ENCODE measurements at places on chromosomes 5 and 9.

DNA sequence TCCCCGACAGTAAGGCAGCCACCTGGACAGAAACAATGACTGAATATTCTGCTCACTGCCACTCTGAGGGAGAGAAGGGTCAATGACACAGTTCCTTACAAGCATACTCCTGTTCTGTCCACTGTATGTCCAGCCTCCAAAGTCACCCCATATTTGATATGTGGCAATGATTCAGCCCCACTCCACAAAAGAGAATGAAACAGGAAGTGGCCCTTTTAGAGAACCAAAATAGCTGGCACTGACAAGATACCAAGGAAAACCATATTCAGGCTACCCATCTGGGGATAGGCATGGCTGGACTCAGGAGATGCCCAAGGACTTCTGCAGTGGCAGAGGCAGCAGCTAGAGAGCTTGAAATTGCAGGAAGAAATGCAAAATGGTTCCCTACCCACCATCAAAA is 12.8 kb upstream of the GFRA3 start:
- no peak overlapping the region for H3K27ac ChIP-seq
- no peak for DNase-seq
- H3K4me3 ChIP-seq, result no peak overlapping the region
- no peaks in the 10 kb centered on the region for H3K27me3 ChIP-seq
- peaks cover 1% of the 10 kb centered on the region for H3K36me3 ChIP-seq

GRCh38 chr5:146137967-146138403 is 32.6 kb upstream of the PLAC8L1 start:
- H3K4me1 ChIP-seq, result no peaks in the 10 kb centered on the region
- H3K4me3 ChIP-seq, result no peak overlapping the region

DNA sequence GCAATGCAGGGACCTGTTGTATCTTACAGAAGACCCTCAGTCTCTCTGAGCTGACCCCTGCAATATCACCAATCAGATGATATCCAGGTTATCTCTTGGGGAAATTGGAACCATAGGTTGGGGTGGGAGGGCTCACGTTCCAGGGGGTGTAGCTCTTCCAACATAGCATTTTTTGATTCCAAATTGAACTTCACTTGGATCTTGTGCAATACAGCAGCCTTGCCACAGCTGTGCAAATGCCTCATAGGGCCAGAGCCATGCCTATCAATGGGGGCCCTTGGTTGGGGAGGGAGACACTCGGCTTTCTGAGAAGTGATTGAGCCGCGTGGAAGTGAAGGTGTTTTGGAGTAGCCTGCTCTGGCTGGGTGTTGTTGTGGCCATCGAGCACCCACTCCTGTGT is 117.2 kb upstream of the PITX1 start:
- H3K4me3 ChIP-seq, result no peak overlapping the region
- no peaks in the 10 kb centered on the region for H3K27me3 ChIP-seq
- DNase-seq, result no peak
- no peak overlapping the region for H3K27ac ChIP-seq
- H3K4me1 ChIP-seq, result no peaks in the 10 kb centered on the region

DNA sequence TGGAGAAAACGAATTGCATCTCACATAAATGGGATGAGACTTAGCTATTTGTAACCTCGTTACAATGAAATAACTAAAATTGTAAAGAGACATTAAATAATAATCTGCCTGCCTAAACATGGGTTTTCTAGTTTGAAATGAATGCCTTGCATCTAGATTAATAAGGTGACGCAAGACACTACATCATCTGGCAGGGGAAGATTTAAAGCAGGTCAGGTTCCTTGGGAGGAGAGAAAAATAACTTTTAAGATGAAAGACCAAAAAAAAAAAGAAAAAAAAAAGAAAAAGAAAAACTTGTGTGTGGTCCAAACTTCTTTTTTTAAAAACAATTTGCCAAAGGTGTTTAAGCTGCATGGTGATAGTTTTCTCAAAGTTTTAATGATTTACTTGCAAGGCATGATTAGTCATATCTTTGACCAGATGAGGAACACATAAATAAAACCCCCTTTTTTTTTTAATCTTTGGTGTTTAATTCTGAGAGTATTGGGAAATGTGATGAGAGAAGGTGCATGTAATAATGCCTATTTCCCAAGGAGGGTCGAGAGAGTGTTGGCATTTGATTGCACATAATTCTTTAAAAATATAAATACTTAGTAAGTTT is 122.9 kb upstream of the ADAMTSL1 start:
- no peak overlapping the region for H3K27ac ChIP-seq
- no peaks in the 10 kb centered on the region for H3K27me3 ChIP-seq
- DNase-seq, result no peak

DNA sequence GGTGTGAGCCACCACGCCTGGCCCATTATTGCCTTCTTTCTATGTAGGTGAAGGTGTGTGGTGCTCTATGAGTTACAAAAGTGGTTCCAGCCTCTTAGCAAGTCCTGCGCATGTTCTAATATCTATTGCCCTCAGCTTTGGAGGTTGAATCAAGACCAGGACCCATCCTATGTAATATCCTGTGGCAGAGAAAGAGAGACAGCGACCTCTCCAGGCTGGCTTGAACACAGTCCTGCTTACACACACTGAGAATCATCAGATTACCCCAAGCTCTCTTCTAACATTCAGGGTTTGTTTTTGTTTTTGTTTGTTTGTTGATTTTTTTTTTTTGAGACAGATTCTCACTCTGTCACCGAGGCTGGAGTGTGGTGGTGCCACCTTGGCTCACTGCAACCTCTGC is 94.7 kb upstream of the OSMR start:
- H3K4me1 ChIP-seq, result no peaks in the 10 kb centered on the region
- H3K36me3 ChIP-seq, result no peaks in the 10 kb centered on the region
- no peak overlapping the region for H3K4me3 ChIP-seq
- no peak for DNase-seq

DNA sequence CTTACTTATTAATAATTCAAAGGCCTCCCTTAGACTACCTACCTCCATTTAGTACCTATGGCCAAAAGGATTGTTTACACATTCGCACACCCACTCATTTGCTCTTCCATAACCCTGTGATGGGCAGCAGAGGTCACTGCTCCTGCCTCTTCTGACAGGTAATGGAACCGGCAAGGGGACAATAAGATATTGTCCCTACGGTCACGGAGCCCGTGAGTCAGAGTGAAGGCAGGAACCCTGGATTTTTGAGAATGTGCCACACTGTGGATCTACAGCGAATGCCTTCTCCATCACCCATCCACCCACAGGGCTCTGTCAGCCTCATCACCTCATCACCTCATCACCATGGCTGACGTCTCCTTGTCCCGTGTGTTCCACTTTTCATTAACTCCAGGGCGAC is 132.3 kb downstream of the MYO10 start:
- H3K4me1 ChIP-seq, result peaks cover 1% of the 10 kb centered on the region
- no peaks in the 10 kb centered on the region for H3K27me3 ChIP-seq
- H3K4me3 ChIP-seq, result no peak overlapping the region
- no peaks in the 10 kb centered on the region for H3K36me3 ChIP-seq
- H3K27ac ChIP-seq, result no peak overlapping the region
- DNase-seq, result no peak

GRCh38 chr5:87452837-87453236 is 40.1 kb upstream of the CCNH start:
- no peak for DNase-seq
- no peaks in the 10 kb centered on the region for H3K36me3 ChIP-seq
- no peaks in the 10 kb centered on the region for H3K27me3 ChIP-seq
- no peak overlapping the region for H3K4me3 ChIP-seq

- H3K27ac ChIP-seq, result no peak overlapping the region
- H3K27me3 ChIP-seq, result no peaks in the 10 kb centered on the region
- no peak overlapping the region for H3K4me3 ChIP-seq
- H3K36me3 ChIP-seq, result no peaks in the 10 kb centered on the region
- no peak for DNase-seq
- H3K4me1 ChIP-seq, result peaks cover 17% of the 10 kb centered on the region
Measured at GRCh38 chr9:34576597-34577399, 12.7 kb downstream of the CNTFR start.

DNA sequence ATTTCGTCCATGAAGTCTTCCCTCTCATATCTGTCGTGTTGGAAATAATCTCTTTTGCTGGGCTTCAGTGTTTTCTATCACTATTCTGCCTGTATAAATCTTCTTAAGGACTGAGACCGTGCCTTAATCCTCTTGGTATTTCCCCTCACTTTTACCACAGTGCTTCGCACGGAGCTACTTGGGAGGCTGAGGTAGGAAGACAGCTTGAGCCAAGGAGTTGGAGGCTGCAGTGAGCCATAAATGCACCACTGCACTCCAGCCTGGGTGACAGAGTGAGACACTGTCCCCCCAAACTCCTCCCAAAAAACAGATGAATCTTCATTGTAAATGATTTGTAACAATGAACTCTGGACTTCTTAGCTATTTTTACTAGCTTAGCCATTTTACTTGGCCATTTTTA is 57.8 kb downstream of the PHAX start:
- no peaks in the 10 kb centered on the region for H3K27me3 ChIP-seq
- H3K4me1 ChIP-seq, result peaks cover 14% of the 10 kb centered on the region
- DNase-seq, result no peak
- no peak overlapping the region for H3K4me3 ChIP-seq

GRCh38 chr9:1096155-1096964 is 46.2 kb downstream of the DMRT2 start:
- no peak for DNase-seq
- no peaks in the 10 kb centered on the region for H3K4me1 ChIP-seq
- H3K27me3 ChIP-seq, result no peaks in the 10 kb centered on the region
- no peaks in the 10 kb centered on the region for H3K36me3 ChIP-seq
- H3K4me3 ChIP-seq, result no peak overlapping the region

GRCh38 chr9:100602342-100602801 is 24.5 kb downstream of the CAVIN4 start:
- no peaks in the 10 kb centered on the region for H3K27me3 ChIP-seq
- no peaks in the 10 kb centered on the region for H3K4me1 ChIP-seq
- H3K4me3 ChIP-seq, result no peak overlapping the region
- no peaks in the 10 kb centered on the region for H3K36me3 ChIP-seq
- no peak for DNase-seq

DNA sequence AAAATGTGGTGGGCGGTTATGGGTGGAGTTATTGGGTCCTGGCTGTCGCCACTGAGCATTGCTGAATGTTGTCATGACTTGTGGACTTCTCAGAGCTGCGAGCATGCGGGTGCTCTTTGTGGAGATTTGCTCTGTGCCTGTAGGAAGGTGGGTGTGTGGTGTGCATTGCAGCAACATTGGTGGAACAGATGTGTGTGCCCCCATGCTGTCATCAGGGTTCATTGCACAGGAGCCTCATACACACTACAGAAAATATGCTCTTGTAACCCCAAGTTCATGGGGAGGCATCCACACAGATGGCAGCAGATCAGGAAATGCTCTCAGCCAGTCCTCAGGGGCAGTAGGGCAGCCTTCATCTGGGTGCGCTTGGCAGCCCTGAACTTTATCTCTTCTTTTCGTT is 55.9 kb upstream of the PHF2 start:
- H3K27me3 ChIP-seq, result no peaks in the 10 kb centered on the region
- DNase-seq, result no peak
- peaks cover 26% of the 10 kb centered on the region for H3K36me3 ChIP-seq
- no peak overlapping the region for H3K4me3 ChIP-seq
- peaks cover 3% of the 10 kb centered on the region for H3K4me1 ChIP-seq

DNA sequence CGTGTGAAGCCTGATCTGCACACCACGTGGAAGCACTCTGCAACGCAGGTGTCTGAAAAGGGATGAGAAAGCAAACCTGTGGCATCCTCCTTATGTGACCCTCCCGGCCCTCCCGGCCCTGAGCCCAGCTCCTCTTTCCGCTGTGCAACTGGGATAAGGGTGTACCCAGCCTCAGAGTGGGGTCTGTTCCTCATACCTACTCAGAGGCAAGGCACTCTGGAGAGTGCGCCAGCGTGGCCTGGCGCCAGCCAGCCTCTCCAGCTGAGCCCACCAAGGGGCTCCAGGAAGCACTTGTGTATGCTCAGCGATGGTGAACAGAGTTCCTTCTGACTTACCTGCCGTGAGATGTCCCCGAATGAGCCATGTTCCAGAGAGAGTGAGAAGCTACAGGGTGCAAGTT is 102.8 kb downstream of the IRX1 start:
- DNase-seq, result no peak
- H3K4me1 ChIP-seq, result no peaks in the 10 kb centered on the region
- H3K27me3 ChIP-seq, result no peaks in the 10 kb centered on the region
- H3K4me3 ChIP-seq, result no peak overlapping the region

- H3K4me3 ChIP-seq, result no peak overlapping the region
- no peaks in the 10 kb centered on the region for H3K27me3 ChIP-seq
- no peak overlapping the region for H3K27ac ChIP-seq
Measured at GRCh38 chr5:107293541-107294210, 377.1 kb downstream of the EFNA5 start.

DNA sequence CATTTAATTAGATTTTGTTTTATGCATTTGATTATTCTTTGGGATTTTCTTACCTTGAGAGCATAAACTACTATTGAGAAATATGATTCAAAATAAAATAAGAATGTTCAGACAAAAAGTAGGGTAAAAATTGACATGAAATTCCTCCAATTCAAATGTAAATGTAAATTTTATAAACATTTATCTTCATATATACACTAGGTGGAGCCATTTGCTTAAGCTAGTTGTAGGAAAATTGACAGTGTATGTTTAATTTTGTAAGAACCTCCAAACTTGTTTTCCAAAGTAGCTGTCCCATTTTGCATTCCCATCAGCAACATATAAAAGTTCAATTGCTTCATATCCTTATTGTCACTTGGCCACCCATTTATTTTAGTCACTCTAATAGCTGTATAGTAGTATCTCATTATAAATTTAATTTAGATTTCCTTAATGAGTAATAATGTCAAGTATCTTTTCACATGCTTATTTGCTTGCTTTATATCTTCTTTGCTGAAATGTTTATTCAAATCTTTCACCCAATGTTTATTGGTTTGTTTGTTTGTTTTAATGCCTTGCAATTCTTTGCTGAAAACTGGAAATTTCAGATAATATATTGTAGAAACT is 37.6 kb upstream of the SLCO6A1 start:
- no peaks in the 10 kb centered on the region for H3K4me1 ChIP-seq
- no peak overlapping the region for H3K4me3 ChIP-seq
- H3K27ac ChIP-seq, result no peak overlapping the region
- DNase-seq, result no peak
- H3K36me3 ChIP-seq, result no peaks in the 10 kb centered on the region

- no peak for DNase-seq
- H3K4me3 ChIP-seq, result no peak overlapping the region
- H3K4me1 ChIP-seq, result no peaks in the 10 kb centered on the region
- H3K27ac ChIP-seq, result no peak overlapping the region
- no peaks in the 10 kb centered on the region for H3K36me3 ChIP-seq
Measured at GRCh38 chr5:65144136-65144871, 337.4 kb downstream of the ADAMTS6 start.

DNA sequence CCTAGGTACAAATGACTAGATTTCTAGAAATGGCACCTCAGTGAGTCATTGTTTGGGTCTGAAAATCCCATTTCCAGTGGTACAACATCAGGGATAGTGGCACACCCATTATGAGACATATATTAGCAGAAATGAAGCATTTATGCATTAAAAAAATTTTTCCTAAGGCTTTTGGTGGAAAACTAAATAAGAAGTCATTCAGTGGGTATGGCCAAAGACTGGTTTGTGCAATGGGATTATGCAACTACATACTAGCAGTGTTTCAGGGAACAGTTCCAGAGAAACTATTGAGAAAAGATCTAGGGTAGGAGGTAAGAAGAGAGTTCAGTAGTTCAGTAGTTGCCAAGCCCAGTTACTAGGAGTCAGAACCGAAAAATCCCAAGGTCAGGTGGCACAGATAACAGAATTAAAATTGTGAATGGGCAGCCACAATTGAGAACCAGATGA is 106.5 kb upstream of the HAPLN1 start:
- H3K36me3 ChIP-seq, result no peaks in the 10 kb centered on the region
- H3K4me3 ChIP-seq, result no peak overlapping the region
- H3K27ac ChIP-seq, result no peak overlapping the region
- no peaks in the 10 kb centered on the region for H3K4me1 ChIP-seq
- no peaks in the 10 kb centered on the region for H3K27me3 ChIP-seq

All from liver (tissue), 10 donors.